ENCODE measurements at places on chromosomes 11 and 22. TPM values are rescaled to one million over a fixed set of nuclear protein-coding genes. Genes with fewer than 3 reads are reported as not detected.

MMP27 gene
- total RNA-seq, result not detected

OR52I1 gene
- total RNA-seq, result not detected

YAP1 gene
- total RNA-seq, result 129 TPM

DGAT2 gene
- 9.5 TPM for total RNA-seq

PLAAT2 gene
- not detected for total RNA-seq

KRTAP5-11 gene
- not detected for total RNA-seq

C11orf16 gene
- not detected for total RNA-seq

ZC3H12C gene
- 19.7 TPM for total RNA-seq

KBTBD3 gene
- total RNA-seq, result 20.1 TPM

JHY gene
- 7.1 TPM for total RNA-seq

WBP2NL gene
- total RNA-seq, result 5.2 TPM

HEPHL1 gene
- total RNA-seq, result not detected

CXCR5 gene
- not detected for total RNA-seq

GDPD4 gene
- total RNA-seq, result not detected

C11orf87 gene
- total RNA-seq, result 0.69 TPM

HBB gene
- total RNA-seq, result 394 TPM

DENND6B gene
- total RNA-seq, result 4.1 TPM

CATSPERZ gene
- not detected for total RNA-seq

LIF gene
- 4.8 TPM for total RNA-seq

OR9G1 gene
- not detected for total RNA-seq

OR6X1 gene
- total RNA-seq, result not detected

RFPL1 gene
- total RNA-seq, result not detected

CDC42BPG gene
- 4.3 TPM for total RNA-seq

OR51E2 gene
- total RNA-seq, result 0.63 TPM

DERL3 gene
- 0.74 TPM for total RNA-seq

MAML2 gene
- total RNA-seq, result 25.6 TPM

LAYN gene
- 19.2 TPM for total RNA-seq

Data from urinary bladder (tissue), 4 donors.